Activated T-cell treated with anti-CD3 and anti-CD28 coated beads, Interleukin-2, amount 50 U/mL, for 24 hours (primary cell): ENCODE measurements at places on chromosomes 3 and 15.

GRCh38 chr3:50117120-50117519, 28.4 kb downstream of the RBM5 start:
- DNase-seq = no peak

DNA sequence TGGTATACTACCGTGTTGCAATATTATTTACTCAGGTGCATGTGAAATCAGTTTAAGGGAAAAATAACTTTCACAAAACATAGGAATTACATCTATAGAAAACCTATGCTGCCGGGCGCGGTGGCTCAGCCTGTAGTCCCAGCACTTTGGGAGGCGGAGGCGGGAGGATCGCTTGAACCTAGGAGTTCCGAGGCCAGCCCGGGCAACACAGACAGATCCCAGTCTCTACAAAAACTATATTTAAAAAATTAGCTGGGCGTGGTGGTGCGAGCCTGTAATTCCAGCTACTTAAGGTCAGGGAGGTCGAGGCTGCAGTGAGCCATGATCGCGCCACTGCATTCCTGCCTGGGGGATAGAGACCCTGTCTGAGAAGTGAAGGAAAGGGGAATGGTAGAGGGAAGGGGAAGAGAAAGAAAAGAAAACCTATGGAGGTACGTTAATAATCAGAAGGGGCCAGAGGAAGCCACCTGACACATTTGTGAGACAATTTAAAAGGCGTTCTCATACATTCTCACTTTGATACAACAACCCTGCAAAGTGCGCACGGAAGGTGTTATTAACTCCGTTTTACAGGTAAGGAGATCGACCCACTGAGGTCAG, 456 bp upstream of the TMEM62 start:
- no peak for DNase-seq

GRCh38 chr3:143182866-143183664, 63.5 kb downstream of the CHST2 start:
- no peak for DNase-seq

DNA sequence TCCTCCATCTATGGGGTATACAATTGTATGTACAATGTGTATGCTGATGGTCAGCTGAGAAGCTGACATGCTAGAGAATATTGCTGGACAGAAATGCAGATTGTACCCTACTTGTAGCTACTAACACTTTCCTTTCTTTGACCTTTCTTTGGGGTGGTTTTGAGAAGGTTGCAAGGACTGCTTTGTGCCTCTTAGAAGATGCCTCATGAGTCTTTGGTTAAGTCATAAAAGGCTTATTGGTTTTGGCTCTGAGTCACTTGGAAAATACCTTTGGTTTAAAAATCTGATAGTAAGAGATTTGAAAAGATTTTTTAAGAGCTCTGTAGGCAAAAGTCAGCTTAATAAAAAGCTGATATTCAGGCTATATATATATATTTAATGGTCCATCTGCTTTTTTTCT, 71.5 kb downstream of the ZMAT3 start:
- DNase-seq = no peak

DNA sequence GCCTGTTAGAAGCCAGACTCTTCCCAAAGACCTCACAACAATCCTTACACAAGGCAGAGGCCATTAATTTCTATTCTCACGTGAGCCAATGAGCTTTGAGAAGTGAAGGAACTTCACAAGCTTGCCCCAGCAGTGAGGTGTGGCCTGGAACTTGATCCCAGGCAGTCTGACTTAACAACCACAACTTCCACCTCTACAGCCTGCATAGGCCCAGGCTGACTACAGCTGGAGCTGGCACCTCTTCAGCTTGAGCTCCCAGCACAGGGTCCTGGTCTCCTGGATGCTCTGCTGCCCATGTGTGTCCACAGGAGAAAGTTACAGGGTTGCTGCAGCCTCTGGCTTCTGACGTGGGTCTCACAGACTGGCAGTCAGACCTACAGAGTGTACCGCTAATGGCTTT, 111.0 kb downstream of the ERC2 start:
- no peak for DNase-seq

- no peak for DNase-seq
Measured at GRCh38 chr3:99669879-99670555, 31.6 kb downstream of the COL8A1 start.

DNA sequence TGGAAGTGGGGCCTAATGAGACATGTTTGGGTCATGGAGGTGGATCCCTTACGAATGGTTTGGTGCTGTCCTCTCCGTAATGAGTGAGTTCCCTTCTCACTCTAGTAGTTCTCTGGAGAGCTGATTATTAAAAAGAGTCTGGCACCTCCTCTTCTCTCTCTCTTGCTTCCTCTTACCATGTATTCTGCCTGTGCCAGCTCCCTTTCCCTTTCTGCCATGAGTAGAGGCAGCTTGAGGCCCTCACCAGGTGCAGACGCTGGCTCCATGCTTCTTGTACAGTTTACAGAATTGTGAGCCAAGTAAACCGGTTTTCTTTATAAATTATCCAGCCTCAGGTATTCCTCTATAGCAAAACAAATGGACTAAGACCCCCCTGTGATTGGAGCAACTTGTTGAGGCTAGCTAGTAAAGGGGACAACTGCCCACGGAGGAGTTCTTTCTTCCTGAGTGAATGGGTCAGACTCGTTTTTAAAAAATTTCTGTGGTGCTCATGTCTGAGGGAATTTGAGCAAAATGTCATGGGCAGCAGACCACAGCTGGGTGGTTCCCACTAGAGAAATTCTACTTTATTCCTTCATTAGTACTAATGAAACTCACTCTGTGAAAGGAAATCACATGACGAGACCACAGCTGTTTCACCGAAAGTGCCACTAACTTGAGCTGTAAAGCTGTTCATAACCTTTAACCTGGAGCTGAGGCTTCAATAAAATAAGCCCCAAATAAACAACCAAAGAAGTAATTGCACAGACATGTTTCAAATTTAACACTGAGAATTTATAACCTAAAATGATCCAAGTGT, 210.0 kb downstream of the NFKBIZ start:
- DNase-seq = no peak

GRCh38 chr3:88093266-88093665, 34.2 kb downstream of the ZNF654 start:
- DNase-seq = no peak

GRCh38 chr3:100708989-100709841, at the start of gene TFG:
Gene TFG (plus strand): TSS chr3:100709494. CDS start chr3:100713686, 4,192 bp downstream.
- peak; percentile 98 for DNase-seq

DNA sequence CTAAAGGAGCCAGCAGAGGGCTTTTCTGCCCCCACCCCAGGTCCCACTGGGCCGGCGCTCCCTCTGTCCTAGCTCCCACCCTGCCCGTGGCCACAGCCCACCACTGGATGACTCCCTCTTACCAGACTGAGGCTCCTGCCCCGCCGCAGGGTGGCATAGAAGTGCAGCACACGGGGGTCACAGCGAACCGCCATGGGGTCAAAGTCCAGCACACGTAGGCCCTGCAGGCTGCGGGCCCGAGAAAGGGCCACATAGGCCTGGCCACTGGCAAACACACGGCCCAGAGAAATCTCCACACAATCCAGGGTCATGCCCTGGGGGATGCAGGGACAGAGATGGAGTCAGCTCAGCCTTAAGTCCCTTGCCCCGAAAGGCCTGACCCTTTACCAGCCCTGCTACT, 9.0 kb downstream of the PIF1 start:
- no peak for DNase-seq

- DNase-seq = peak; percentile 63
Measured at GRCh38 chr15:52677593-52678467, 1.4 kb downstream of the ATOSA start.

GRCh38 chr3:22729981-22730380, 473.1 kb upstream of the UBE2E2 start:
- no peak for DNase-seq

GRCh38 chr15:55743729-55744655, 1.0 kb upstream of the PRTG start:
- no peak for DNase-seq

DNA sequence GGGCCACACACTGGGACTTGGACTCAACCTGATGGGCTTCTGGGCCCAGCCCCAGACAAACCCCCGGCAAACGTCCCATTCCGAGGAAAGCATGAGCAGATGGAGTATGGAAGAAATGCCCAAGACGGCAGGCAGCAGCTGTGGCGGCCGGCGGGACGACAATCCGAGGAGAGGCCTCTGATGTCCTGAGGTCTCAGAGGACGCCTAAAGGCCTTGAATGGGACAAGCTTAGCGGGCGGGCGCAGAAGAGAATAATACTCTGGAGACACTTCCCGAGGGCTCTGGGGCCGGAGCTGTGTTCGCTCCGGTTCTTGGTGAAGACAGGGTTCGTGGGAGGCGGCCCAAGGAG, 482 bp upstream of the OGG1 start:
- no peak for DNase-seq

DNA sequence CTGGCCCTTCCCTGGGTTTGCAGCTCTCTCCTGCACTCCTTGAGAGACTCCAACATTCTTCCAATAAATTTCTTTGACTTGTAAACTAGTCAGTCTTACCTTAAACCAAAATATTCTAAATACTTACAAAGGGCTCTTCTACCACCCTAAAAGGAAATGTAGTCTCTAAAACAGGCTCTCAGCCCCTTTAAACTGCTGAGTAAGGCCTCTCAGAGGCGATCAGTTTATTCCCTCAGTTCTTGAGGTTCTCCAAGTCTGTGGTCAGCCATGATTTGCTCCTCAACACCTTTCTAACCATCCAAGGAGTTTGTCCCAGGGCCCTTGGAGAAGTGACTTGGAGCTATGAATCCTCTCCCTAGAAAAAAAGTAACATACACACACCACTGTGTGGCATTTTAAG, 64.8 kb downstream of the WHAMM start:
- DNase-seq = no peak

DNA sequence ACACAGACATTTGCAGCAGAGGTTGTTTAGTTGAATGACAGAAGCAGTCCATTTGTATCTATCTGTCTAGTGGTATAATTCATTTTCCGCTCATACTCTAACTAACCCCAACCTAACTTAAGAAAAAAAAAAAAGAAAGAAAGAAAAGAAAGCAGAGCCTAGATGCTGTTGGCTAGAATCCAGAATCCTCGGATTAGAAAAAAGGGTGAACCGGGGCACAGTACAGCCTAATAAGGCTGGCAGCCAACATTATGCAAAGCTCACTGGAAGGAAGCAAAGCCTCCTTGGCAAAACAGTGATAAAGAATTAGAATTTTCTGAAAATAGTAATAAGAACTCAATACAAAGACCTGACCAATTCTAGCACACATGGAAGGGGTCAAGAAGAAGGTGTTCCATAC, 640.8 kb downstream of the TUSC7 start:
- no peak for DNase-seq

GRCh38 chr3:67083277-67083676, 85.2 kb downstream of the KBTBD8 start:
- peak; percentile 47 for DNase-seq

DNA sequence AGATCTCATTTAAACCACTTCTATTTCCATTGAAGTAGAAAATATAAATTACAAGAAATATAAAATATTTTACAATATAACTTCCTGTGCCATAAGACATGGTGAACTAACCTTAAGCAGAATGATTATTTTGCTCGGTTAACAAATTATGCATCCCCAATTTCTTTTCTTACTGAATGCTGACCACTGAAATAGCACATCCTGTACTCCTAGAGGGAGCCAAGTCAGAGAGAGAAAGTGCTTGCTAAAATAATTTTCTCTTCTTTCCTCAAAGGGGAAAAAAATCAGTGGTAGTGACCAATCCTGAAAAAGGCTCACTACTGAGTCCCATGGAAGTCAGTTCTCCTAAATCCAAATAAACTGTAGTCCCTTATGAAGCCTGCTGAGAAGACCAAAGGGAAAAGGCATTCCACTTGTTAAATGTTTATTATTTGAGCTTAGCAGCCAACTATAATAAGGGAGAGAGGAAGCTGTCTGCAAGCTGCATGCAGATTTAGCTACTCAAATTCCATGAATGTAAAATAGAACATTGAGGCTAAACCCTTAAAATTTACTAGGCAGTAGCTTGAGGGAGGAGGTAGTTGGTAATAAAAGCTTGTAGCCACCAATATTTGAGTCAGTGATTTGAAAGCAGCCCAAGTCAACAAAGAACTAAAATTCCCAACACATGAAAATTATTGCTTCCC, 33.1 kb downstream of the CEP152 start:
- DNase-seq = no peak

DNA sequence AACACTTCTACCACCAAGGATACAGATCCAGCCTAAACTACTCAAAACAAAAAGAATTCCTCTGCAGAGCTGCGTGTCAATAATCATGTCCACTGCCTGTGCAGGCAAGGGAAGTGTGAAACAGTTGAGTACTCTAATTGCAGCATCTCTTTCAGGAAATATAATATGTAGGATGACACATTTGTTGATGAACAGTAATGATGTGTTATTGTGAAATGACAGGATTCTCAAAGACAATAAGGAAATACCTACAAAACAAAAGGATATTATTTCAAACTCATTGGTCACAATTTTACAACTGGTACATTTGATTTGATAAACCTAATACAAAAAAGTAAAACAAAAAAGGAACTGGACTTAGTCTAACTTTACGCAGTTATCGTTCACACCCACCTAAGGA, 4.4 kb downstream of the SPG11 start:
- no peak for DNase-seq
